A549 treated with CpdA at 1 μM for 4 hours (cell line): ENCODE measurements at places on chromosomes 1 and 21. TPM values are rescaled to one million over a fixed set of nuclear protein-coding genes. Genes with fewer than 3 reads are reported as not detected.

IL12RB2 gene
- total RNA-seq: not detected in 5 replicates

OPRD1 gene
- 0.02 to 0.06 TPM (median 0.04 TPM) in 4 of 5 replicates, not detected in the other for total RNA-seq

OPTC gene
- total RNA-seq: not detected in 5 replicates

UBE2U gene
- not detected in 5 replicates for total RNA-seq

APOBEC4 gene
- not detected in 5 replicates for total RNA-seq

KDF1 gene
- not detected in 5 replicates for total RNA-seq

FCRL6 gene
- total RNA-seq: not detected in 5 replicates

CAMSAP2 gene
- total RNA-seq: 17.6 to 27.1 TPM (median 20.8 TPM) in 5 replicates

WRAP73 gene
- total RNA-seq: 18.3 to 21.9 TPM (median 20.6 TPM) in 5 replicates

OR2M3 gene
- total RNA-seq: not detected in 5 replicates

OR2T29 gene
- total RNA-seq: not detected in 5 replicates

TMEM240 gene
- total RNA-seq: 0.18 to 0.92 TPM (median 0.66 TPM) in 5 replicates

ATP6V1G3 gene
- total RNA-seq: not detected in 5 replicates

FALEC gene
- 0.18 to 0.39 TPM in 2 of 5 replicates, not detected in the others for total RNA-seq

HSD3B1 gene
- total RNA-seq: not detected in 5 replicates

KRTAP12-3 gene
- total RNA-seq: not detected in 5 replicates

FAM177B gene
- total RNA-seq: not detected in 5 replicates

KIF14 gene
- 7.9 to 13.1 TPM (median 11.6 TPM) in 5 replicates for total RNA-seq

SLC45A1 gene
- 2.1 to 3.5 TPM (median 2.5 TPM) in 5 replicates for total RNA-seq

TGFB2 gene
- total RNA-seq: 23.7 to 31.9 TPM (median 27.5 TPM) in 5 replicates

CHAF1B gene
- total RNA-seq: 11.1 to 12.2 TPM (median 11.9 TPM) in 5 replicates

FMO4 gene
- total RNA-seq: 0.44 to 0.86 TPM (median 0.57 TPM) in 5 replicates

F3 gene
- 1.5 to 3.3 TPM (median 2.7 TPM) in 5 replicates for total RNA-seq

CXADR gene
- total RNA-seq: 6.3 to 9.2 TPM (median 8.6 TPM) in 5 replicates

MPZL1 gene
- 106 to 122 TPM (median 116 TPM) in 5 replicates for total RNA-seq

TRIM67 gene
- total RNA-seq: 0.16 to 0.28 TPM (median 0.21 TPM) in 5 replicates

RGS7 gene
- total RNA-seq: 0.03 to 0.12 TPM (median 0.09 TPM) in 4 of 5 replicates, not detected in the other

C1orf185 gene
- not detected in 5 replicates for total RNA-seq

NTRK1 gene
- total RNA-seq: 0.08 to 0.16 TPM (median 0.10 TPM) in 4 of 5 replicates, not detected in the other

LRRN2 gene
- total RNA-seq: 13.7 to 20.6 TPM (median 15.7 TPM) in 5 replicates

PLA2G4A gene
- total RNA-seq: 10.0 to 13.1 TPM (median 10.9 TPM) in 5 replicates

FABP3 gene
- not detected in 5 replicates for total RNA-seq

EPHB2 gene
- 44.5 to 64.1 TPM (median 52.7 TPM) in 5 replicates for total RNA-seq

IGSF21 gene
- total RNA-seq: 0.20 TPM in 1 of 5 replicates, not detected in the others

HSPG2 gene
- total RNA-seq: 48.7 to 70.8 TPM (median 55.7 TPM) in 5 replicates

RHOC gene
- total RNA-seq: 344 to 388 TPM (median 368 TPM) in 5 replicates

MSH4 gene
- 0.01 TPM in 1 of 5 replicates, not detected in the others for total RNA-seq

RGS5 gene
- 0.39 to 1.5 TPM (median 0.79 TPM) in 5 replicates for total RNA-seq

DENND1B gene
- 1.6 to 4.1 TPM (median 2.6 TPM) in 5 replicates for total RNA-seq

CALML6 gene
- total RNA-seq: 0.09 to 0.40 TPM (median 0.29 TPM) in 4 of 5 replicates, not detected in the other

RXFP4 gene
- not detected in 5 replicates for total RNA-seq

HHIPL2 gene
- total RNA-seq: 8.9 to 10.4 TPM (median 10.0 TPM) in 5 replicates

OR2AJ1 gene
- total RNA-seq: not detected in 5 replicates

PLA2G2F gene
- total RNA-seq: 0.01 TPM in 1 of 5 replicates, not detected in the others

EFNA3 gene
- total RNA-seq: 2.3 to 5.0 TPM (median 4.7 TPM) in 5 replicates

ITLN2 gene
- 0.16 TPM in 1 of 5 replicates, not detected in the others for total RNA-seq

CYP4A11 gene
- total RNA-seq: not detected in 5 replicates

PKNOX1 gene
- total RNA-seq: 5.7 to 6.8 TPM (median 5.9 TPM) in 5 replicates

CD101 gene
- total RNA-seq: 0.19 to 0.60 TPM (median 0.36 TPM) in 5 replicates

ZNF684 gene
- 1.9 to 2.4 TPM (median 2.0 TPM) in 5 replicates for total RNA-seq

RIPK4 gene
- 11.2 to 14.7 TPM (median 12.2 TPM) in 5 replicates for total RNA-seq

FCGR2B gene
- not detected in 5 replicates for total RNA-seq

SERTAD4 gene
- total RNA-seq: 0.63 to 1.2 TPM (median 0.76 TPM) in 5 replicates

IRF6 gene
- total RNA-seq: 0.08 to 0.11 TPM (median 0.08 TPM) in 5 replicates

SNRPE gene
- 162 to 258 TPM (median 252 TPM) in 5 replicates for total RNA-seq

ADAMTS4 gene
- 0.01 TPM in 1 of 5 replicates, not detected in the others for total RNA-seq
